ENCODE measurements at places on chromosomes 7 and 10. TPM values are rescaled to one million over a fixed set of nuclear protein-coding genes. Genes with fewer than 3 reads are reported as not detected.
A peak's percentile ranks its signal among the peaks of the same experiment; 100 is the strongest.

- peak; percentile 34 for DNase-seq
Observed at GRCh38 chr10:124864421-124865193, 63.0 kb downstream of the ABRAXAS2 start.

IGFBP1 gene
- 0.17 TPM for total RNA-seq

MCM10 gene
- 0.55 TPM for total RNA-seq

GRCh38 chr10:25747084-25747483 lies 186.9 kb upstream of the MYO3A start:
- DNase-seq, result peak; percentile 99

GRCh38 chr10:122249991-122250750 lies 20.9 kb upstream of the BTBD16 start:
- DNase-seq, result no peak

MACC1 gene
- total RNA-seq, result 198 TPM

GRCh38 chr10:2019281-2019680 lies 282.0 kb upstream of the ADARB2 start:
- no peak for DNase-seq

DNA sequence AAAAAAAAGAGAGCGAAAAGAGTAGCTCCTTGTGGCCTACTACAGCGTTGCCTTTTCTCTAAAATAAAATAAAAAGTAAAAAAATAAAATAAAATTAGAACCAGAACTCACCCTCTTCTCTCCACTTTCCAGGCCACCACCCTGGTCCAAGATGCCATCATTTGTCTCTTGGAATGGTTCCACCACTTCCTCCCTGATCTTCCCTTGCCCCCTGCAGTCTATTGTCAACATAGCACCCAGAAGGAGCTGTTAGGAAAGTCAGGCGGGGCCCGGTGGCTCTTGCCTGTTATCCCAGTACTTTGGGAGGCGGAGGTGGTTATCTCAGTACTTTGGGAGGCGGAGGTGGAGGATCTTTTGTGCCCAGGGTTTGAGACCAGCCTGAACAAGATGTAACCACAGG lies 7.6 kb upstream of the GRID2IP start:
- DNase-seq, result peak; percentile 25

DNA sequence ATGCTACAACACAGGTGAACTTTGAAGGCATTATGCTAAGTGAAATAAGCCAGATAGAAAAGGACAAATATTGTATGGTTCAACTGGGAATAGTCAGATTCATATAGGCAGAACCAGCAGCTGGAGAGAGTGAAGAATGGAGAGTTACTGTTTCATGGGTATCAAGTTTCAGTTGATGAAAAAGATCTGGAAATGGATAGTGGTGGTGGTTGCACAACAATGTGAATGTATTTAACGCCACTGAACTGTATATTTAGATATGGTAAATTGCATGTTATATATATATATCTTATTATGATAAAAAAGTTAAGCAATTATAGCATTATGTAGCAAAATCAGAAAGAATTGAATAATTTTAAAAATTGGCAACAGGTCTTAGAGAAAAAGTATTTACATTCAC lies 3.9 kb downstream of the LMBR1 start:
- DNase-seq, result no peak

DNA sequence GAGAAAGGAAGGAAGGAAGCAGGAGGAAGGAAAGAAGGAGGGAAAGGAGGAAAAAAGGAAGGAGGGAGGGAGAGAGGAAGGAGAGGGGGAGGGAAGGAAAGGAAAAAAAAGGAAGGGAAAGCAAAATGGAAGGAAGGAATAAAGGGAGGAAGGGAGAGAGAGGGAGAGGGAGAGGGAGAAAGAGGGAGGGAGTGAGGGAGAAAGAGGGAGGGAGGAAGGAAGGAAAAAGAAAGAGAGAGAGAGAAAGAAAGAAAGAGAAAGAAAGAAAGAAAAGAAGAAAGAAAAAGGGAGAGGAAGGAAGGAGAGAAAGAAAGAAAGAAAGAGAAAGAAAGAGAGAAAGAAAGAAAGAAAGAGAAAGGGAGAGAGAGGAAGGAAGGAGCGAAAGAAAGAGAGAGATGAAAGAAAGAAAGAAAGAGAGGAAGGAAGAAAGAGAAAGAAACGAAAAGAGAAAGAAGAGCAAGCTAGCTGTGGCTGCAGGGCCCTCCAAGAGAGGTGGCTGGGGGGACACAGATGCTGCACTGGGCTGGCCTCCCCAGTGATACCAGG lies 472.4 kb upstream of the MGMT start:
- no peak for DNase-seq

GRCh38 chr7:117132321-117133120 lies 179.2 kb downstream of the ST7 start:
- DNase-seq, result peak; percentile 94

CRPPA gene
- total RNA-seq, result 4.5 TPM

GRCh38 chr7:104328970-104329825 lies 795 bp downstream of the LHFPL3 start:
- DNase-seq, result no peak

- DNase-seq, result no peak
Observed at GRCh38 chr10:31581741-31582323, 262.8 kb downstream of the ZEB1 start.

DNA sequence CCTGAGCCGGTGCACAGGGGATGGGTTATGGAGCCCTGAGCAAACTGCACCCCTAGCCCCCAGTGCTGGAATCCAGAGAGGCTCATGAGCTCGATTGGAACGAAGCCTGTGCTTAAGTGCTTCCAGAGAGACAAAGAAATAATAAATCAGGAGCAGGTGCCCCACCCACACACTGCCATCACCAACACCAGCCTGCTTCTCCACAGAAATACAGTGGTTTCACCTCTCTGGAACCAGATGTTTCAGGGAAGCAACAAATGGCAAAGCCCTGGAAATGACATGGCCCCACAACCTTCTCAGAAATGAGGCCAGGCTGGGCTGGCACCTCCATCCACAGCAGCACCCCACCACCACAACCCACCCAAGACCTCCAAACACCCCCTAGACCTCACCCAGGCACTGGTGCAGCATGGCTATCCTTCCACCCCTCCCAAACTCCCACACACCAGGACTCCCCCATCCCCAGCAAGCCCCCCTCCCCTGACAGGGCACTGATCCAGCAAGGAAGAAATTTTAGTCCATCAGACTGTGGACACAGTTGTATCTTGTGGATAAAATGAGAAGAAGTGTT lies 4.1 kb upstream of the SLC18A3 start:
- DNase-seq, result no peak

A1CF gene
- 0.05 TPM for total RNA-seq

- DNase-seq, result no peak
Observed at GRCh38 chr7:127349881-127350280, 42.6 kb downstream of the ZNF800 start.

DNA sequence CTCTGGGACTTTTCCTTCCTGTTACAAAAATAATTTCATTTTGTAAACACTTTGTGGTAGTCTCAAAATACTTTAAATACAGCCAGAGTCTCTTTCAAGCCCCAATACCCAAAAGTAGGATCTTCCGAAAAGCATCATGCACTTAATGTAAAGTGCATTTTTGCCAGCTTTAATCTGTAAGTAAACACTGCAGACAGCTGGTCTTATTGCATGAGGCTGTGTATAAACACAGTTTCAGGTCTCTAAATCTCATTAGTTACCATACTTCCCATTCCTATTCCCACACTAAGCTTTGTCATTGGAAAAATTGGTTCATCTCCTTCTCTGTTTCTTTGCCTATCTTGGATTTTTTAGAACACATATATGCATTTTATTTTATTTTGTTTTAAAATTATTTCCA lies 87.6 kb upstream of the GNAI1 start:
- no peak for DNase-seq
